ENCODE measurements at places on chromosomes 13 and 19. TPM values are rescaled to one million over a fixed set of nuclear protein-coding genes. Genes with fewer than 3 reads are reported as not detected.

ANKLE1 gene
- 1.1 TPM for total RNA-seq

DNA sequence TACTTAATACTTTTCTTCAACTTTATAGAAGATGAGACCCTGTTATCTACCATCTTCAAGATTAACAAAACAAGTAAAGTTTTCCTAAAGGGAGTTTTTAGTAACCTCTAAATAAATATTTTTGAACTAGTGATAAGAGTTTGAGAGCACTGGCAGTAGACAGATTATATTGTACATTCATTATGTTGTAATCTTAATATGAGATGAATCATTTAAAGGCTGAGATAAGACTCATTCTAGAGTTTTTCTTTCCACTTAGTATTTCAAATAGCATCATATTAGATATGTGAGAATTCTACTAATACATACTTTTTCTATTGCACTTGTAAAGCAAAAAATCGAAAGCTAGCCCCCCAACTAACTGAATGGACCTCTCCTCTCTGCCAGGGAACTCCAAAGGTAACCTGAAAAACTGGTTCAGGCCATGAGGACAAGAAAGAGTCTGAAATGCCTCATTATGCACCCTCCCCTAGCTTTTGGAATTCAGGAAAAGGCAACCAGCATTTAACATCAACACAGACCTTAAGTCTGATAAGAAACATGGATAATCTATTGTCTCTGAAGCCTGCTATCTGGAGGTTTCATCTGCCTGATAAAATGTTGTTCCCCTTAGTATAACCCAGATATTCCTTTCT, 875.4 kb upstream of the SLC10A2 start:
- no peaks in the 10 kb centered on the region for H3K27me3 ChIP-seq
- DNase-seq: no peak
- no peak overlapping the region for H3K27ac ChIP-seq

HCST gene
- total RNA-seq: 2.9 TPM

DNA sequence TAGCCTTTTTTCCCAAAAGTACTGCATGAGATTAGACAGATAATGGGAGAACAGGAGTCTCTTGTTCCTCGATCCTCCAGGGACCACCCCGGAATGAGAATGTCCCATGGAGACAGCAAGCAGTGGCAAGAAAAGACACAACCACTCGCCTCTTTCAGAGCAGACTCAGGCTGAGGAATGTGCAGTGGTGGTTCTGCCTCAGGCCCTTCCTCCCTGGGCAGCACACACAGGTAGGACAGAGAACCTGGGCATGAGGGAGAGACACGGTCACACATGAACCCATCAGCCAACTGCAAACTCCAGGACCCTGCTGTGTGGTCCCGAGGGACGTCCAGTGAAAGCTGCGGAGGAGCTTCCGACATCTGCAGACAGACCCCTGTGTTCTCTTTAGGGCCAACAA, 31.0 kb downstream of the CRYL1 start:
- no peaks in the 10 kb centered on the region for H3K36me3 ChIP-seq
- no peak overlapping the region for H3K27ac ChIP-seq
- no peaks in the 10 kb centered on the region for H3K27me3 ChIP-seq
- no peak for DNase-seq
- no peaks in the 10 kb centered on the region for H3K4me1 ChIP-seq

OR4F17 gene
- not detected for total RNA-seq

ZNF492 gene
- total RNA-seq: not detected

MISP gene
- 5.8 TPM for total RNA-seq

GRCh38 chr19:40674291-40674690, 16.2 kb downstream of the NUMBL start:
- H3K36me3 ChIP-seq: peaks cover 2% of the 10 kb centered on the region
- H3K4me1 ChIP-seq: no peaks in the 10 kb centered on the region
- DNase-seq: no peak
- H3K4me3 ChIP-seq: no peak overlapping the region
- H3K27me3 ChIP-seq: no peaks in the 10 kb centered on the region

C13orf46 gene
- total RNA-seq: 2.6 TPM

DNA sequence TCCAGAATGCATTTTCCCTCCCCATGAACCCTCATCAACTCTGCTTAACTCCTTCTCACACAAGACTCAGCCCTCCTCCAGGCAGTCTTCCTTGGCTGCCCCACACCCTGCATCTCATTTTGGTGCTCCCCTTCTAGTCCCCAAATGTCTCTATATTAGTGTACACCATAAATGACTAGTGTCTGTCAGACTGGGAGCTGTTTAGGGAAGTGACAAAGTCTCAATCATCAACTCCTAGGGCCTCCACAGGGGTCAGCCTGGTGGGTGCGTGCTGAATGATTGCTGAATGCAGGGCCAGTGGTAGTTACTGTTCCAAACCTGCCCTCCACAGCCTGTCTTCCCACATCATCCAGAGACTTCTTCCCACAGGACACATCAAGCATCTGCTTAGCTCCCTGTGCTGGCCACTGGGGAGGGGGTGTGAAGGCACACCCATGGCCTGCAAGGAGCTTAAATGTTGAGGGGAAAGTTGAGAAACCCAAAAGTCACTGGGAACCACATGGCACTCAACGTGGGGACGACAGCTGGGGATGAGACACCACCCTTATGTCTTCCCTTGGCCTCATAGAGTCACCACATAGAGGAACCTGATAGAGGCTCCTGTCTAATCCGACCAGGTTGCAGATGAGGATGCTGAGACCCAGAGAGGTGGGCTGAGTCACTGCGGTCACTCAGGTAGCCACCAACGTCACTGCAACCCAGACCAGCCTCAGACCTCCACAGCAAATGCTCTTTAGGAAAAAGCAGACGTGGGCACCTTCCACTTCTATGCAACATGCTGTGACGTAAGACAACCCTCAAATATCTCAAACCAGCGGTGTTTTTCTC, 79.3 kb upstream of the TM9SF2 start:
- no peaks in the 10 kb centered on the region for H3K36me3 ChIP-seq
- DNase-seq: no peak
- H3K4me3 ChIP-seq: no peak overlapping the region
- H3K4me1 ChIP-seq: no peaks in the 10 kb centered on the region

GRCh38 chr13:42781352-42781751, at the start of gene FAM216B:
Gene FAM216B (plus strand): TSS chr13:42781584. CDS start chr13:42784068, 2,484 bp downstream.
- H3K36me3 ChIP-seq: no peaks in the 10 kb centered on the region
- H3K4me1 ChIP-seq: no peaks in the 10 kb centered on the region
- H3K27ac ChIP-seq: no peak within 1 kb of the TSS
- no peak for DNase-seq
- H3K27me3 ChIP-seq: no peaks in the 10 kb centered on the region

DNA sequence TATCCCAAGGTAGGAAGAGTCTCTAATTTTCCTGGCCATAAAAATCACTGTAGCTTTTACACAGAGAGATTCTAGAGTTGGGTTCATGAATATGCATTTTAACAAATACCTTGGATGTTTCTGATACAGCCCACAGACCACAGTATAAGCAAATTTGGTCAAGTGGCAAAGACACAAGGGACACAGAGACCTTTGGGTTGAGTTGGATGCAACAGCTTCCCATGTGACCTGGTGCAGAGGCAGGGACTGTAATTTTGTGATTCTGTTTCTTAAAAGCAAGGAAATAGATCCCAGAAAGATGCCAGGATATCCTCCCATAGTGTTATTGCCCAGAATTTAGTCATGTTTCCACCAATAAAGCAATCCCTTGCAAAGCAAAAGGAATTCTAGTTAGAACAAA, 27.0 kb downstream of the FPR3 start:
- no peak for DNase-seq
- H3K4me1 ChIP-seq: no peaks in the 10 kb centered on the region
- no peak overlapping the region for H3K4me3 ChIP-seq
- no peaks in the 10 kb centered on the region for H3K27me3 ChIP-seq
- no peak overlapping the region for H3K27ac ChIP-seq

OR7D2 gene
- total RNA-seq: not detected

GRCh38 chr19:31555634-31556215, 206.5 kb upstream of the TSHZ3 start:
- H3K36me3 ChIP-seq: no peaks in the 10 kb centered on the region
- H3K27me3 ChIP-seq: no peaks in the 10 kb centered on the region
- H3K4me3 ChIP-seq: no peak overlapping the region
- no peaks in the 10 kb centered on the region for H3K4me1 ChIP-seq

GRCh38 chr19:33493401-33494275, 28.0 kb downstream of the PEPD start:
- H3K4me1 ChIP-seq: no peaks in the 10 kb centered on the region
- DNase-seq: no peak
- H3K27ac ChIP-seq: no peak overlapping the region
- no peaks in the 10 kb centered on the region for H3K36me3 ChIP-seq
- no peaks in the 10 kb centered on the region for H3K27me3 ChIP-seq
- no peak overlapping the region for H3K4me3 ChIP-seq

DNA sequence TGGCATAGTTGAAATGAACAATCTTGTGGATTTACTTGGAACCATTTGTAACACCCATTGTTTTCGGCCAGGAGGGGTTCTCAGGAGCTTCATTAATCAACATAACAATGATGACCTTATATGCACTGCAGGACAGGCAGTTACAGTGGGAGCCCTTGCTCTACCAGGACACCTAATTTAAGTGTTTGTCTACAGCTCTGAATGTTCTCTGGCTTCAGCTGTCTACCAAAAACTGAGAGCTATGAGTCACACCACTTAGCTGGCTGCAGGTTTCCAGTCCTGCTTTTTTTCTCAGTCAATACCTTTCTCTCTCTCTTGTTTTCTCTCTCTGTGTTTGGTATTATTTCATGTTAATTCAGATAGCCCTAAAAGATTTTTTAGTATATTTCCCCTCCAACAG, 105.4 kb upstream of the MBNL2 start:
- peak overlapping the region; percentile 98 for H3K27ac ChIP-seq
- no peaks in the 10 kb centered on the region for H3K27me3 ChIP-seq
- no peak for DNase-seq
- H3K4me1 ChIP-seq: peaks cover 66% of the 10 kb centered on the region

- no peak overlapping the region for H3K4me3 ChIP-seq
- H3K27ac ChIP-seq: no peak overlapping the region
- no peaks in the 10 kb centered on the region for H3K36me3 ChIP-seq
- DNase-seq: no peak
- no peaks in the 10 kb centered on the region for H3K4me1 ChIP-seq
- H3K27me3 ChIP-seq: no peaks in the 10 kb centered on the region
Measured at GRCh38 chr19:45306518-45307027, 16.1 kb downstream of the CKM start.

DNA sequence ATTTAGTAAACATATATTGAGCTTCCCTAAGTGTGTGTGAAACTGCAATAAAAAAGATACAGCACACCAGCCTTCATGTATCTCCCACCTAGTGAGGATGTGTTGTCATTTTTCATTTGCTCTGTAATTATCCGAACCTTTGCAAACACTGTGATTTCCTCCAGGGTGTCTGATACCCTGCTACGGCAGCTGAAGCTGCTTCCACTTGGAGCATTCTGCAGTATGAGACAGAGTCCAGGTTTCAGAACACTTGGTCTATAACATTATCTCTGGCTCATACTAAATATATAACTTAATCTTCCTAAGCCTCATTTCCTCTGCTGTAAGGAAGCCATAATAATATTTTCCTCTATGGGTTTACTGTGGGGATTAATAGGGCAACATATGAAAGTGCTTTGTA, 1338.1 kb upstream of the SLC10A2 start:
- no peaks in the 10 kb centered on the region for H3K36me3 ChIP-seq
- no peak for DNase-seq
- no peaks in the 10 kb centered on the region for H3K4me1 ChIP-seq
- H3K27me3 ChIP-seq: no peaks in the 10 kb centered on the region
- no peak overlapping the region for H3K4me3 ChIP-seq
- H3K27ac ChIP-seq: no peak overlapping the region
